ENCODE measurements at places on chromosomes 5 and 9.

DNA sequence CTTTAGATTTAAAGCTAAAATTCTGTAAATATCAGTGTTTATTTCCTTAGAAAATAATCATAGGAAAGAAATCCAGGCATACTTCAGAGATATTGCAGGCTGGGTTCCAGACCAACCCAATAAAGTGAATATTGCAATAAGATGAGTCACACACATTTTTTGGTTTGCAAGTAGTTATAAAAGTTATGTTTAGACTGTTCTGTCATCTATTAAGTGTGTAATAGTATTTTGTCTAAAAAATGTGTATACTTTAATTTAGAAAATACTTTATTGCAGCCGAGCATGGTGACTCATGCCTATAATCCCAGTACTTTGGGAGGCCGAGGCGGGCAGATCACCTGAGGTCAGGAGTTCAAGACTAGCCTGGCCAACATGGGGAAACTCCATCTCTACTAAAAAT, 6.9 kb upstream of the RIC1 start:
- H3K27ac ChIP-seq: no peak overlapping the region
- H3K27me3 ChIP-seq: no peaks in the 10 kb centered on the region
- H3K4me1 ChIP-seq: peaks cover 3% of the 10 kb centered on the region
- no peak for DNase-seq

- DNase-seq: no peak
- no peaks in the 10 kb centered on the region for H3K4me1 ChIP-seq
- H3K27me3 ChIP-seq: no peaks in the 10 kb centered on the region
- no peak overlapping the region for H3K4me3 ChIP-seq
- no peak overlapping the region for H3K27ac ChIP-seq
Observed at GRCh38 chr5:151483647-151484046, 36.2 kb downstream of the SLC36A1 start.

GRCh38 chr9:132474253-132474652, 64.2 kb downstream of the CFAP77 start:
- H3K4me3 ChIP-seq: no peak overlapping the region
- H3K27me3 ChIP-seq: 0 out of 3 replicates have a peak, but pooled peaks cover 4% of the 10 kb centered on the region
- no peak overlapping the region for H3K27ac ChIP-seq
- no peaks in the 10 kb centered on the region for H3K36me3 ChIP-seq
- H3K4me1 ChIP-seq: peaks cover 19% of the 10 kb centered on the region

DNA sequence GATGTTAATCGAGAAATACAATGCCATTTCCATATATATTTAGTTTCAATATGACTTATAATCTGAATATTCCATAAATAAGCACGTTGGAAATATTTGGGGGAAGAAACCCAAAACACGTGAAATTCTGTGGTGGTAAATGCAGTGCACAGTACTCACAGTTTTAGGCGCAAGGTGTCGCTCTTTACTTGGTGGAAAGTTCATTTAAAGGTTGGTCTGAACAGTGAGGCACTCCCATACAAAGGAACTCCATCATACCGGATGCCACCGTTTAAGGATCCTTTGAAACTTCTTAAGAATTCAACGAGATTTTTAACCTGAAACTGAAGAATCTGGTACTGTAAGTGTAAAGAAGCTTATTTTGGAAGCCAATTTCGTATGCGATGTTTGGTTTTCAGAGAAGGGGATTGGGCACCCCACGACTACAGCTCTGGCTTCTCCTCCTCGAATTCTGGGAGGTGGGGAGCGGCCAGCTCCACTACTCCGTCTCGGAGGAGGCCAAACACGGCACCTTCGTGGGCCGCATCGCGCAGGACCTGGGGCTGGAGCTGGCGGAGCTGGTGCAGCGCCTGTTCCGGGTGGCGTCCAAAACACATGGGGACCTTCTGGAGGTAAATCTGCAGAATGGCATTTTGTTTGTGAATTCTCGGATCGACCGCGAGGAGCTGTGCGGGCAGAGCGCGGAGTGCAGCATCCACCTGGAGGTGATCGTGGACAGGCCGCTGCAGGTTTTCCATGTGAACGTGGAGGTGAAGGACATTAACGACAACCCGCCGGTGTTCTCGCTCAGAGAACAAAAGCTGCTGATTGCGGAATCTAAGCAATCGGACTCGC, at the start of gene PCDHA11:
Gene PCDHA11 (plus strand): TSS at position 237 of the 834 bp plus-strand sequence. CDS start 147 bp downstream, at position 384.
- no peaks in the 10 kb centered on the region for H3K36me3 ChIP-seq
- H3K27me3 ChIP-seq: no peaks in the 10 kb centered on the region
- no peak within 1 kb of the TSS for H3K27ac ChIP-seq
- peak; percentile 45 for DNase-seq
- 0 out of 2 replicates have a peak within 1 kb of the TSS, but pooled peaks have one; percentile 10 for H3K4me3 ChIP-seq

DNA sequence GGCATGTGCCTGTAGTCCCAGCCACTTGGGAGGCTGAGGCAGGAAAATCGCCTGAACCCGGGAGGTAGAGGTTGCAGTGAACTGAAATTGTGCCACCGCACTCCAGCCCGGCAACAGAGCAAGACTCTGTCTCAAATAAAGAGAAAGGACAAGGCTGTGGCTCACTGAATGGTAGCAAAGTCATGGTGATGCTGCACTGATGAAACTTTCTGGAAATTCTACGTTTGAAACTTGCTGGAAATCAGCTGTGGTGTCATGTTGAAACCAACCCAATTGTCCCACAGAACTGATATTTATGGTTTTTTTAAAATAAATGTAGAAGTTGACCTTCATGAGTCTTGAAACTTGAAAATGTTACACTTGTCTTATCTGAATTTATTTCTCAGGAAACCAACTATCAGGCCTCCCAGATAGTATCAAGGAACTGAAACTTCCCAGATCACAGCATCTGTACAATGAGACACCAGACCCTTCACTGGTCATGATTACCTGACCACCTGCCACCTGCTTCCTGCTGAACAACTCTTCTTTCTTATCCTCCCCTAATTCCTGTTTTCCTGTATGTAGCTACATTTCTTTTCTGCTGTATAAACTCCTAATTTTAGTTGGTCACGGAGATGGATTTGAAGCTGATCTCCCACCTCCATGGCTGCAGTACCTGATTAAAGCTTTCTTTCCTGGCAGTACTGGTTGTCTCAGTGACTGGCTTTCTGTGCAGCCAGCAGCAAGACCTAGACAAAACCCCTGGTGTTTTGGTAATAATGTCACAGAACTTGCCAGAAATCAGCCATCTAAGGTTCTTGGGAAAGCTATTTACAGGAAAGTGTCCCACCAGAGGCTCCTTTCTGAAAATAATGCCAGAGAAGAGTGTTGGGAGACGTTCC, 5.6 kb upstream of the TBC1D13 start:
- no peak overlapping the region for H3K27ac ChIP-seq
- peaks cover 14% of the 10 kb centered on the region for H3K4me1 ChIP-seq
- H3K36me3 ChIP-seq: no peaks in the 10 kb centered on the region
- DNase-seq: no peak

DNA sequence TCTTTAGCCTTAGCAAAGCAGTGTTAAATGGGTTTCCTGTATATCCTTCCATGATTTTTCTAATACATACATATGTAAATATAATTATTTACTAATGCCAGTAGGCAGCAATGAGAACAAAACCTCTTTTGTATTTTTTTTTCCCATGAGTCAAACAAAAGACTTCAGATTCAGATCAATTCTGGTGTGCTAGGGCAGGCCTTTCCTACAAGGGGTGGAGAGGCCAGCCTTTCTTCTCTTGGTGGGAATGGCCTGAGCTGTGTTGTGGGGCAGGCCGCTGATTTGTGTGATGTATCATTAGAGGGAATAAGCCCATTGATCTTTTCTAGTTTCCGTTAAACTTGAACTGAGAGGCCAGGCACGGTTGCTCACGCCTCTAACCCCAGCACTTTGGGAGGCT, 115.5 kb upstream of the DMRT1 start:
- H3K4me3 ChIP-seq: no peak overlapping the region
- DNase-seq: no peak
- no peaks in the 10 kb centered on the region for H3K27me3 ChIP-seq
- no peak overlapping the region for H3K27ac ChIP-seq

DNA sequence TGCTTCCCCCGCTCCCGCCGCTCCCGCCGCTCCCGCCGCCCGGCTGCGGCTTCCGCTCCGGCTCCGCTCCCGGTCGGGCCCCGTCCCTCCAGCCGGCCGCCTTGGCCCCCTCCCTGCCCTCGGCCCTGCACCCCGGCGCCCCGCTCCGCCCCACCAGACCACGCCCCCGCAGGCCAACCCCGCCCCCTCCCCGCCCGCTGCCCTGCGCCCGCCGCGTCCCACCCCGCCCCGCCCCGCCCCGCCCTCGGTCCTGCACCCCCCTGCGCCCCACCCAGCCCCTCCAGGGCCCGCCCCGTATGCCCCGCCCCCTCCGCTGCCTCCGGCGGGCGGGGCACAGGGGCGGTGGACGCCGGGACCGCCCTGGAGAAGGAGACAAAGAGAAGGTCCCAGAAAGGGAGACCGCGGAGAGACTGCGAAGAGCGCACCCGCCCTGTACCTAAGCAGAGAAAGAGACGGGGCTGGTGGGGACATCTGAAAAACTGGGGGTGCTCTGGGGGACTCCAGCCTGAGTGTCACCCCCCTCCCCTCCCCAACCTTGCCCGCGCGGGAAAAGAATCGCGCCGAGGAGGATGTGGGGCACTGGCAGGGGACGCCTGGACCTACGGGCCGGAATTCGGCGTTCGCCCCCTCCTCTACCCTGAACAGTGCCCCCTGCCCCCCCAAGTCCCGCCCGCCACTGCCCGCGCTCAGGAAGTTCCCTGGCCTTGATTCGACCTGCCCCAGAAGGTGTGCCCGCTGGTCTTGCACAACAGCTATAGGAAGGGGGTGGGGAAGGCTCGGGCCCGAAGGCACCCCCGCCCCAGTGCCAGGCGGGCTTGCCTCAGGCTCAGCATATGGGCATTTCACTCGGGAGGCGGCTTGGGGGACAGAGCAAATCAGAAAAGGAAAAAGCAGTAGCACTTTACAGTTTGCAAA, 42.8 kb upstream of the STXBP1 start:
- H3K4me3 ChIP-seq: peak overlapping the region; percentile 75
- peaks cover 58% of the 10 kb centered on the region for H3K4me1 ChIP-seq
- peak; percentile 55 for DNase-seq

- no peak overlapping the region for H3K27ac ChIP-seq
- no peaks in the 10 kb centered on the region for H3K27me3 ChIP-seq
- no peak overlapping the region for H3K4me3 ChIP-seq
Observed at GRCh38 chr5:89353837-89354551, 471.0 kb upstream of the MEF2C start.

- no peak overlapping the region for H3K4me3 ChIP-seq
- H3K27me3 ChIP-seq: no peaks in the 10 kb centered on the region
- no peaks in the 10 kb centered on the region for H3K4me1 ChIP-seq
- H3K27ac ChIP-seq: no peak overlapping the region
- no peaks in the 10 kb centered on the region for H3K36me3 ChIP-seq
- no peak for DNase-seq
Observed at GRCh38 chr5:12672141-12672540, 767.9 kb upstream of the CTNND2 start.

DNA sequence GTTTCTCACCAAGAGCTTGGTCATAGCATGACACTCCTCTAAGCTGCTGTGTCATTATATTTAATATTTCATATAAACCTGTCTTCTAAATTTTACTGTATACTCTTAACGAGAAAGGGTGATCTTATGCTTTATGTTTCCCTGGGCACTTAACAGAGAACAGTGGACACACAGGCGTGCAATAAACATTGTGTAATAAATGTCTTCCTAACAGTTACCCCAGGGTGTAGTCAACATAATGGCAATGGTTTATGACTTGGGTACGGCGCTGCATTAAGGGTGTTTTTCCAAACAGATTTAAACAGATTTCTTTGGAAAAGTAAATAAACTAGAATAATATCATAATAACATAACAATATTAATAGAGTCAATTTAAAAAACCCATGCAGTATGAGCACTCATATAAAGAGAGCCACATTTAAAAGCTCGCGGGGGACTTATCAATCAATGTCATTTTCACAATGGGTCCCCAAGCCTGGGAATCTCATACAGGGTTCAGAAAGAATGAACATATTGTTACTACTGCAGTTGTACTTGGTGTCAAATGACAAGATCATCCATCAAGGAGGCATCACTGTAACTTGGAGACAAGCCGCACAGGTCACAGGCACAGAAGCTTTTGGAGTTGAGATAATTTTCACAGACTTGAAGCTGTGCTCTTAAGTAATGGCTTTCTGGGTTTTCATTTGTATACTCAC, 376.4 kb downstream of the CTNND2 start:
- no peak overlapping the region for H3K4me3 ChIP-seq
- H3K4me1 ChIP-seq: no peaks in the 10 kb centered on the region
- H3K27ac ChIP-seq: no peak overlapping the region
- DNase-seq: no peak
- no peaks in the 10 kb centered on the region for H3K36me3 ChIP-seq

DNA sequence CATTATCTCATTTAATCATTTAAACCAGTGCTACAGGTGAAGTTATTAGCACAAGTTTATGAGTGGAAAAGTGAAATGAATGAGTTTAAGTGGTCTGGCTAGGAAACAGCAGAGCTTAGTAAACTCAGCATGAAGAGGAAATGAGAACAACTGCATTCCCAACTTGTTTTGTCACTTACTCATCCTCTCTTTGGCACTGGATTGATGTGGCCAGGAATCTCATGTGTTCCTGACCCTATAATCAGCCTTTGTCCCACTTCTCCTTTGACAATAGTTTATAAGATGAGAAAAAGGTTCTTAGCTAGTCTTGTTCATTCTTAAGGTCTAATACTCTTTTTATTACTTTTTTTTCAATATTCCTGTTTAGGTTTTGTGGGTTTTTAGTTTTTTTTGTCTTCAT, 559.2 kb upstream of the TLE4 start:
- no peaks in the 10 kb centered on the region for H3K27me3 ChIP-seq
- DNase-seq: no peak
- H3K4me1 ChIP-seq: no peaks in the 10 kb centered on the region
- no peak overlapping the region for H3K4me3 ChIP-seq
- H3K27ac ChIP-seq: no peak overlapping the region

DNA sequence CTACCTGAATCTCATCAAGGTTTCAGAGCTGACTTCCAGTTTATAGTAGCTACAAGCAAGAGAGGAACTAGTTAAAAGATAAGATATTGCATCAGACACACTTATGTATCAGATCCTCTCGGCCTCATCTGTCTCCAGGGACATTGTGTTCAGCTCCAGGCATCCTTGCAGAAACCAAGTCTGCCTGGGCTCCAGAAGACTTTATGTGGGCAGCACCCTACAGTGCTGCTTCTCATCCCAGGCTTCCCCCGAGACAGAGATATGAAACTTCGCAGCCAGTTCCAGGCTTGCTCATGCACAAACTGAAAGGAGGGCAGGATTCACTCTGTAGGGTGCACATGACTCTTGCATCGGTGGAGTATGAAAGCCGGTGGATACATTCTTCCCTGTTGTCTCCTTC, 33.9 kb upstream of the FOXB2 start:
- no peak overlapping the region for H3K4me3 ChIP-seq
- no peaks in the 10 kb centered on the region for H3K36me3 ChIP-seq
- no peak for DNase-seq
- H3K4me1 ChIP-seq: no peaks in the 10 kb centered on the region
- no peak overlapping the region for H3K27ac ChIP-seq
- no peaks in the 10 kb centered on the region for H3K27me3 ChIP-seq

GRCh38 chr5:113224605-113225065, 210.2 kb downstream of the TSSK1B start:
- peak; percentile 18 for DNase-seq
- H3K27me3 ChIP-seq: peaks cover 2% of the 10 kb centered on the region
- H3K4me3 ChIP-seq: no peak overlapping the region
- no peak overlapping the region for H3K27ac ChIP-seq
- no peaks in the 10 kb centered on the region for H3K36me3 ChIP-seq

- no peaks in the 10 kb centered on the region for H3K36me3 ChIP-seq
- H3K27me3 ChIP-seq: no peaks in the 10 kb centered on the region
- H3K27ac ChIP-seq: no peak overlapping the region
- H3K4me3 ChIP-seq: no peak overlapping the region
Observed at GRCh38 chr9:31519826-31520225, 864.6 kb upstream of the ACO1 start.

- H3K4me3 ChIP-seq: peak overlapping the region; percentile 86
- H3K27ac ChIP-seq: peak overlapping the region; percentile 91
- H3K27me3 ChIP-seq: no peaks in the 10 kb centered on the region
- H3K36me3 ChIP-seq: peaks cover 1% of the 10 kb centered on the region
- no peak for DNase-seq
Observed at GRCh38 chr9:129489838-129490582, 130.9 kb downstream of the C9orf50 start.

All from HepG2 (cell line).